ENCODE measurements at places on chromosomes 13 and 19.

- DNase-seq = no peak
Observed at GRCh38 chr13:51600703-51601102, 16.4 kb downstream of the WDFY2 start.

- DNase-seq = no peak
Observed at GRCh38 chr13:20778311-20778710, 4.5 kb upstream of the EEF1AKMT1 start.

DNA sequence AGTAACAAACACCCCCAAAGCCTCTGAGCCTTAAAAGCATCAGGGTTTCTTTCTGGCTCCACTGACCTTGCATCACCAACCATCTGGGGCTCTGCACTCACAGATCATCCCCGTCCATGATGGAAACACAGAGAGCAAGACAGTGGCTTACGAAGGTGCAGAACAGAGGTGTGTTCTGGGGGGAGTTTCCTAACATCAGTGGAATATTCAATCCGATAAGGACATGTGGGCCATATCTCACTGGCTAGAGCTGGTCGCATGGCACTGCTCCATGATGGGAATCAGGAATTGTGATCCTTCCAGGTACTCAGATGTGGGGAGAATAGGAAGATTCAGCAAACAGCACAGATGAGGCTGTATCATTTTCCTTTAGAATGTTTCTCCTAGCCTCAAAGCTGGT lies 457.2 kb downstream of the IRS2 start:
- DNase-seq = no peak

DNA sequence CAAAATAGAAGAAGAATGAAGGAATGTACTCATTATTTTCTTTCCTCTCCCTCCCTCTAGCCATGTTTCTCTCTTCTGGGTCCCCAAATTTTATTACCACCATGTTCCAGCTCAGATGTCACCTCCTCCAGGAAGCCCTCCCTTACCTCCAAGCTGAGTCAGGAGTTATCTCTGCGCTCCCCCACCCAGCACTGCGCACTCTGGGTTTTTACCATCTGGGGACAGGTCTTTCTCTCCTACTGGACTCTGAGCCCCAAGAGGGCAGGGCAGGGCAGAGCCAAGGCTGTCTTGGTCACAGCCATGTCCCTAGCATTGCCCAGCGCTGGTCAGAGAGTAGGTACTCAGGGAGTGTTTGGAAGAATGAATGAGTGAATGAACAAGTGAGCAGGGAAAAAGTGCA lies 2.9 kb downstream of the GNG8 start:
- DNase-seq = no peak

- DNase-seq = no peak
Observed at GRCh38 chr13:30934381-30934780, 1.9 kb downstream of the TEX26 start.

- DNase-seq = peak; percentile 94
Observed at GRCh38 chr19:16247353-16248182, 49.9 kb downstream of the AP1M1 start.

GRCh38 chr19:35265900-35266519 lies 2.8 kb upstream of the USF2 start:
- DNase-seq = no peak

GRCh38 chr13:27168906-27169657 lies 2.5 kb downstream of the USP12 start:
- DNase-seq = no peak

- peak; percentile 89 for DNase-seq
Observed at GRCh38 chr19:7871437-7872305, 2.5 kb downstream of the PRR36 start.

GRCh38 chr19:5215431-5215830 lies 125.2 kb downstream of the PTPRS start:
- no peak for DNase-seq

DNA sequence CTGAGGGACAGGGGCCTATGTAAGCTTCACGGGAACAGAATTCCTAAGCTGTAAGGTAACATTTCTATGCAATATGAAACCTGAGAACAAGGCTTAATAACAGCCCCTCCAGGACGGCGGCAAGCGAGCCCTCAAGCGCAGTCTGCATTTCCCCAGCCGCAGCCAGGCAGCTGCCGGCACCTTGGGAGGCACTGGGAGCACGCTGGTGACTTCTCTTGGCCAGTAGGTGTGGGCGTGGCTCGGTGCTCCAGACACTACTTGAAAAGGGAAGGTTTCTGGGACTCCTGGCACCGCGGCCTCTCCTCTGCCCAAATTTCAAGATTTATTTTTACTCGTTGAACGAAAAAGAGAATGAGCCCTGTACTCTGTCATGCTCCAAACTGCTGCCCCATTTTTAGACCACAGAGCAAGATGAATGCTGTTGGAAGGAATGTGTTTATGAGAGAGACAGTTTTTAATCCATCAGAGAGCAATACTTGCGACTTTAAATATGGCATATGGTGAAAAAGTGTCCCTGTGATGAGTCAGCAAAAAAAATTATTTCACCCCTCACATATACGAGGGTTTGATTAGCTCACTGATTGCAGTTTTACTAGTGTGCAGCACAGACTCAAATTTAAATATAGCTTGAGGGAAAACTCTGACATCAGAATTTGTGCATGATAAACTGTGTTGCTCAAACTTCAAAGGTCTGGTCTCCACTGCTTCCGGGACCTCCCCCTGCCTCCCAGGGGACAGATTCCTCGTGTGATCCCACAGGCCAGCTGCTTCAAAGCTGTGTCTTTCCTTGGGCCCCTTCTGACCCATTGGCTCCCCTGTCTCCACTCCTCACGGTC lies 81.2 kb downstream of the COL4A2 start:
- no peak for DNase-seq

DNA sequence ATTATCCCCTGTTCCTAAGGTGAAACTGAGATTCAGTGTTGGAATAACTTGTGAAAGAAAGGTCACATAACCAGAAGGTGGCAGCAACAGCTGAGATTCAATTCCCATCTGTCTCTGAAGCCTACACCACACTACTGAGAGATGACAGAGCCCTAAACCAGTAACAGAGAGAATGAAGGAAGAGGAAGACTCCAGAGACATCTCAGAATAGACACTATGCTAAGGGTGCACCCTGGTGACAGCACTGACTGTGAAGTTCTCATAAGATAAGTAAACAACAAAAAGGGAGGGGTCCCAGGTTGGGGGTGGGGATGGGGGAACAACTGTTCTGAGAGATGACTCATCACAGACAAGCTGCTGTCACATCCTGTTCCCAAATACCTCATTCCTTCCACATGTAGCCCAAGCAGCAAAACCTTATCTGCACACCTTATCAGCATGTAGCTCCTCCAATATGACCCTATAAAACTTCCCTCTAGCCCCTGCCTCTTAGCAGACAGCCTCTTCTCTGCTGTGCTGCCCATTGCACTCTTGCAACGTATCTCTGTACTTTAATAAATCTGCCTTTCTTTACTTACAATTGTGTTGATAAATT lies 46.5 kb downstream of the UTP14C start:
- no peak for DNase-seq

- no peak for DNase-seq
Observed at GRCh38 chr19:16375157-16375935, 50.7 kb downstream of the KLF2 start.

- peak; percentile 72 for DNase-seq
Observed at GRCh38 chr19:51375504-51376221, 3.2 kb upstream of the NKG7 start.

DNA sequence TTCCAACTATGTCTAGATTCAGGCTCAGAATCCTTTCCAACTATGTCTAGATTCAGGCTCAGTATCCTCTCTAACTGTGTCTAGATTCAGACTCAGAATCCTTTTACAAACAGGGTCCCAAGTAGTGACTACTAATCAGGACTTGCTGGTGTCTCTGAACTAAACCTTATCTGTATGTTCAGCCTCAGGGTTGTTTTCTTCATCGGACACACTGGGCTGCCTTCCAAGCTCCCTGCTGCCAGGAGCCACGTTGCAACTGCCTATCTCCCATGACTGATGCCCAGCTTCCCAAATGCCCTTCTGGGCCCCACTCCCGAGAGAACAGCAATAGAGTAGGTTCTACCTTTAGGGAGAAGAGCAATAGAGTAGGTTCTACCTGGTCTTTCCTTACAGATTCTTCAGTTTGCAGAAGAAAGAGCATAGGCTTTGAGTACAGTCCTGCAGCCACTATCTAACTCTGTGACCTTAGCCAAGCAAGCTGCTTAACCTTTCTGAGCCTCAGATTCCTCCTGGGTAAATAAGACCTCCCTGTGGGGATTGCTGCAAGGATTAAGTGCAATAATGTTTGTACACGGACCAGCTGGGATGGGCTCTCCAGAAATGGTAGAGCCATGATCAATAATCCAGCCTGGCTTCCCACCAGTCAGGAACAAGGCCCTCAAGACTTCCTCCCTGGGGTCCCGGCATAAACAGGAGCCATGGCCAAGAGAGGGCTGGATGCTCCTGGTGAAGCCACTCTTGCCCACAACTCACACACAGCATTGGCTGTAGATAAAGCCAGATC lies 61.5 kb downstream of the ZIC5 start:
- no peak for DNase-seq

DNA sequence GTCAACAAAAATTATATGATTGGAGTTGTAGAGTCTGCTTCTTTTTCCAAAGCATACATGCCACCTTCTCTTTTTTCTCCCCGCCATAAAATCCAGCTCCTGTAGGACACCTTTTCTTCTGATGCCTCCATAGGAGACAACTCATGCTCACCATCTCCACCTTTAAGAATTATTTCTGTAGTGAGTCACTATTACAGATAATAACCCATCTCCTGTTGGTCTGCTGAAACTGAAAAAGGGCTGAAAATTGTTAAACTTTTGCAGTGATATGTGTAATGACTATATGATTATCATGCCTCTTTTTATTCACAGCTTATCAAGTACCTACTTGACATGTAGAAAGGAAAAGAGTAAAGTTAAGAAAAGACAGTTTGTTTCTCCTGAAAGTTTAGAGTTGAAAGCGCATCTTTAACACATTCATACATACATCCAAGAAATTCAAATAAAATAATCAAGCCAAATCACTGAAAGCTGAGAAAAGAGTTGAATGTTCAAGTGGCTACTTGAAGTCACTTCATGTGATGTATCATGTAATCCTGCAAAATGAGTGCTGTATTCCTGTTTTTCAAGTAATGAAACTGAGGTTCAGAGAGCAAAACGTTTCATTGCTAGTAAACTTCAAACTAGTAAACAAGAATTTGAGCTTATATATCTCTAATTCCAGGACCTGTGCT lies 35.5 kb upstream of the LPAR6 start:
- DNase-seq = no peak

DNA sequence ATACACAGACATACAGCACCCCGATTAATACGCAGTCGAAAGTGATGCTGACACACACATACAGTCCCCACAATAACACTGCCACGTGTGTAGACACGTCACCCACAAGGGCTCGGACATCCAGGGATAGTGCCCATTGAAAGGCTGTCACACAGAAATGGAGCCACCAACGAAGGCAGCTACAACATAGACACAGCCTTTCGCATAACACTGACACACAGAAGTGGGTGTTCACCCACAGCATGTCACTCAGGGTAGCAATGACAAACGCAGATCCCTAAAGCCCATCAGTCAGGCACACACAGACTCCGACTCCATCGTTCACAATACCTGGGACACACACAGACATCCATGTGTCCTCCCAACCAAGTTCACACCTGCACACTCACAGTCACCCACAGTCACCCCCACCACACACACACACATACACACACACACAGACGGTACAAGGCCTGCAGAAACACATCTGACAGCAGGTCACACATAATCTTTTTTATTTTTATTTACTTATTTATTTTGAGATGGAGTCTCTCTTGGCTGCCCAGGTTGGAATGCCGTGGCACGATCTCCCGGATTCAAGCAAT lies 10.4 kb upstream of the NANOS3 start:
- no peak for DNase-seq

DNA sequence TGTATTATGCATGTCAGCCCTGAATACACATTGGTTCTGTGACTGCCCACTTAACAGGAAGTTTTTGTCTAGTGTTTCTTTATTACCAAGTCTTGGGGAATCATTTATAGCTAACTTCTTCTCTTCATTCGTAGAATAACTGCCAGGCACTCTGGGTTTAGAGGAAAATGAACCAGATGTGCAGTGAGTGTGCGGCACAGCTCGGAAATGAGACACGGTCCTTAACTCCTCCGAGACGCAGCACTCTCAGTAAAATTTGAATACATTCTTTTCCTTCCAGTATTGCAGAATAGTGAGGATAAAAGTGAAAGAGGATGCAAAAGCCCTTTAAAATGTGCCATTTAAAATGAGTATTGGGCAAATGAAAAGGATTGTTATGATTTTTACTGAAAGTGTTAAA lies 29.2 kb downstream of the ATP8A2 start:
- no peak for DNase-seq

- no peak for DNase-seq
Observed at GRCh38 chr13:59641817-59642216, 521.9 kb downstream of the DIAPH3 start.

- DNase-seq = no peak
Observed at GRCh38 chr19:44725684-44726083, 22.8 kb upstream of the BCL3 start.

DNA sequence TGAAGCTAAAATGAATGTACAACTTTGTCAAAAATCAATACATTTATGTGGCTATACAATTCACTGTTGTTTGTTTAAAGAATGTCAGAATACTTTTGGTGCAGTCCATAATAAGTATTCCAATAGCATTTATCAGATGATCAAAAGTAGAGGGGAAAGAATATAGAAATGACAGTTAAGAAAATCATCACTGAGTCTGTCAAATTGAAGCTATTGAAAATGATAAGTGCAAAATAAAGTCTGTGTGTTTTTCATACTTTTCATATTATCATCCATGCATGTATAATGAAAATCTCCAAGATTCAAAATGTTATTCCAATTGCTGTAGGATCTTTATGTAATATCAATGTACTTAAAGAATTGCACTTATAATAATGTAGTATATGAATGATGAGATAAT lies 93.3 kb upstream of the ATXN8OS start:
- DNase-seq = no peak

GRCh38 chr19:42396381-42397262 lies 6.5 kb upstream of the CNFN start:
- peak; percentile 92 for DNase-seq

- no peak for DNase-seq
Observed at GRCh38 chr19:32352241-32352630, 6.8 kb downstream of the ZNF507 start.

GRCh38 chr13:52405767-52406494 lies at the start of gene THSD1:
TSS of gene THSD1 (minus strand) at chr13:52406172. CDS start at chr13:52402600, 3,572 bp downstream.
- peak; percentile 12 for DNase-seq

DNA sequence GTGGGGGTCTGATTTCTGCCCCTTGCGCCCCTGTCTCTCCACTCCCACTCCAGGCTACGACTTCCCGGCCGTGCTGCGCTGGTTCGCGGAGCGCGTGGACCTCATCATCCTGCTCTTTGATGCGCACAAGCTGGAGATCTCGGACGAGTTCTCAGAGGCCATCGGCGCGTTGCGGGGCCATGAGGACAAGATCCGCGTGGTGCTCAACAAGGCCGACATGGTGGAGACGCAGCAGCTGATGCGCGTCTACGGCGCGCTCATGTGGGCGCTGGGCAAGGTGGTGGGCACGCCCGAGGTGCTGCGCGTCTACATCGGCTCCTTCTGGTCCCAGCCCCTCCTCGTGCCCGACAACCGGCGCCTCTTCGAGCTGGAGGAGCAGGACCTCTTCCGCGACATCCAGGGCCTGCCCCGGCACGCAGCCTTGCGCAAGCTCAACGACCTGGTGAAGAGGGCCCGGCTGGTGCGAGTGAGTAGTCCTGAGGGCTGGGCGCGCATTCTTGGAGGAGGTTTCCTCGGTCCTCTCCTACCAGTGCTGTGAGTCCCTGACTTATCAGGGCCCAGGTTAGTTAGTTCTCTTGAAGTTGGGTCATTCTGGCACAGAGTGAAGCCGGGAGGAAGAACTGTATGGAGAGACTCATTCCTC lies 12.7 kb downstream of the EHD2 start:
- no peak for DNase-seq
